ENCODE measurements at places on chromosomes 2 and 18.

- DNase-seq = no peak
Measured at GRCh38 chr18:22307528-22307927, 110.2 kb downstream of the CTAGE1 start.

- peak; percentile 81 for DNase-seq
Measured at GRCh38 chr2:153478289-153479261, at the start of gene RPRM. RPRM (minus strand) TSS chr2:153478762; CDS start chr2:153478565, 197 bp downstream.

- no peak for DNase-seq
Measured at GRCh38 chr2:167196461-167197252, 308.4 kb downstream of the XIRP2 start.

DNA sequence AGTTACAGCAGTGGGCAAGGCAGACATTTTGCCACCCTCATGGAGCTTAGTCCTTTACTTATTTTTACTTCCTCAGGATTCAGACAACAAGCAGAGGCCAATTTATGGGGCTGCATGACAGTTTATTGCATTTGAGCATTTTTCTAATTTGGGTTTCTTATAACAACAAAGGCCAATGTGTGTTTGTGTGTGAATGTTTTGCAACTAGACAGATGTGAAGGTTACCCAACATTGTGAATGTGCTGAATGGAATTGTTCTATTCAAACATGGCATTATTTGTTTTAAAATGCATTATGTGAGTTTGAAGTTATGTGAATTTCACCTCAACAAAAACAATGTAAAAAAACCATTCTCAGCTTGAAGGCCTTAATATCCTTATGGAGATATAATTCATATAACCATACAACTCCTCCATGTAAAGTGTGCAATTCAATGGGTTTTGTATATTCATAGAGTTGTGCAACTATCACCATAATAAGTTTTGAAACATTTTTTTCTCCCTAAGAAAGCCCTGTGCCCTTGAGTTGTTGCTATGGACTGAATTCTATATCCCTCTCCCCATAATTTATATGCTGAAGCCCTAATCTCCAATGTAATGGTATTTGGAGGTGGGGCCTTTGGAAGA is 57.3 kb downstream of the CCDC195 start:
- no peak for DNase-seq

DNA sequence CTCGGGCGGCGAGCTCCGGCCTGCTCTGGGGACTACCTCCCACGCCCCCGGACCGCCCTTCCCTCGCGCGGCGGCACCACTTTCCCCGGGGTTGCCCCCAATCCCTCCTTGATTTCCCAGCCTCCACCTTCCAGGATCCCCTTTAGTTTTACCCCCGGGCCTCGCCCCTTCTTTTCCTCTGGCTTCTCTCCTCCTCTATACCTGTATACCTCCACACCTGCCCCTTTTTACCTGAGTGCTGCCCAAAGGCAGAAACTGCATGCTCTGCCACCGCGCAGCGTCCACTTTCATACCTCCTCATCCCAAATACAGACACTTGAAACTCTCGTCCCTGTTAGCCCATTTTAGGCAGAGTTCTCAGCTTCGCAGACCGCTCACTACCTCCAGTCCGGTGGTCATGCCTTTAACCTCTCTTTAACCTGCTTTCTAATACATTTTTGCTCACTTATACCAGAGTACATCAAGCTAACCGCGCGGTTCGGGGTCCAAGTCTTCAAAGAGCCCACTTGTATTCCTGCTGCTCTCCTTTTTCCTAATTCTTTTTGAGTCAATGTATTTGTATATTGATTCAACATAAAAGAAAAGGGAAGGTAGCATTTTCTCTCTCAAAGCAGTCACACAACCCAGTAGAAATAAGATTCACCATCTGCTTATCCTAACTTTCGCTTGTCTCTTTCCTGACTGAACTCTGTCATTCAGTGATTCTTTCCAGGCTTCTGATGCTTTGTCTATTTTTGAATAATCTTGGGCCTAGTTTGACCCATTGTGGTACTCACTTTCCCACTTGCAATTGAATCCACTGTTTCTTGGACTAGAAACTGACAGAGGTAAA is 901 bp downstream of the SPOPL start:
- no peak for DNase-seq

DNA sequence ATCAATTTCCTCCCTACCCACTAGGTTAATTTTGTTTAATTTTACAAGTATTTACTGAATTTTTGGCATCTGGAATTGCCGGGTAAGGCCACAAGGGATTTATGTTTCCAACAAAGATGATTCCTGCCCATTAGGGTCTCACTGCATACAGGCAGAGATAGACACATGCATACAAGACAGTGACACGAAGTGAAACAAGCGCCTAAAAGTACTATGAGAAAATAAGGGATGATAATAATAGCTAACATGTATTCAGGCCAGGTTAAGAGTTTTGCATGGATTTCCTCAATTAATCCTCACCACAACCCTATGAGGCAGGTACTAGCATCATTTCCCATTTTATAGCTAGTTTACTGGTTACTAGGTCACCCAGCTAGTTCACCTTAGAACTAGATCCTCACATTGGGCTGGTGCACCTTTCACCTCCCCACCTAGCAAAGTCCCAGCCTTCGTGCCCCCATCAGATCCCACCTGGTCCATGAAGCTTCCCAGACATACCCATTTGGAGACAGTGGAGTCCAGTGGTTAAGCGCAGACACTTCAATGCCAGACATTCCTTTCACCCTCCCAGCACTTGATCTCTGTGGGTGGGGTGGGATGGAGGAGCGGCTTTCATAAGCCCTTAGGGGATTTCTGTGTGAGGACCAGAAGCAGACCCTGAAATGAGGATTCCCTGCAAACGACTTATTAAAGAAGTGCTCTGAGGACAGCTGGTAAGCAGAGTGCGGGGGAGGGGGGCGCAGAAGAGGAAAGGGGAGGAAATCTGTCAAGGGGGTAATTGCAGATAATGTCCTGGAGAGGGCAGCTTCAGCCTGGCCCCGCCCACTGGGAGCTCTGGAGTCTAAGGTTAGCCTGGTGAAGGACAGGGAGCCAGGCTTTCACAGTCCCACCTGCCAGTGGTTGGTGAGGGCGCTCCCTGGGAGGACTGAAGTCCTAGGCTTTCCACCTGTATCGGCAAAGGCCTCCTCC is 5.8 kb upstream of the DGUOK start:
- DNase-seq = peak; percentile 50

- no peak for DNase-seq
Measured at GRCh38 chr18:6959110-6959509, 158.5 kb downstream of the LAMA1 start.

DNA sequence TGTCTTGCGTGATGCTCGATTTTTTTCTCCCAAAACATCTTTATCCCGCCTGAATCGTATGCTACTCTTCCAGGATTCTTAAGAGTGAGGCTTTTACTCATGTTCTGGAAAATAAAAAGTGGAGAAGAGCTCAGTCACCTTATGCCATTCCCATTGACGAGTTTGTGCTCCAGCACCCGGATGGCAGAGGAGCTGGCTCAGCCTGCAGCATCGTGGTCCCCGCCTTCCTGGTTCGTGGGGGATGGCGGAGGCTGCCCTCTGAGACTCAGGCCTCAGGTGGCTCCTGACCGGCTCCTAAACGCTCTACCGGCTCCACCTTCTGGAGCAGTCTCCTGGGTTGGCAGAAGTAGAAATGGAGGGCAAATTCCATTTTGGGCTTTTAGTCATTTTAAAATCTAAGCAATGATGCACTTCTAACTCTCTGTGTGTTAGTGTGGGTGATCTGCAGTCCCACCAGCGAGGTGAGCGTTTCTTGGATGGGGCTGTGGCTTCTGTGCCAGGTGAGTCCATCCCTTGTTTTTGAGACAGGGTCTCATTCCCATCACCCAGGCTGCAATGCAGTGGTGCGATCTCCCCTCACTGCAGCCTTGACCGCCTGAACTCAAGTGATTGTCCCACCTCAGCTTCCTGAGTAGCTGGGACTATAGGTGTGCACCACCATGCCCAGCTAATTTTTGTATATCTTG is 27.8 kb downstream of the RTP5 start:
- DNase-seq = no peak

DNA sequence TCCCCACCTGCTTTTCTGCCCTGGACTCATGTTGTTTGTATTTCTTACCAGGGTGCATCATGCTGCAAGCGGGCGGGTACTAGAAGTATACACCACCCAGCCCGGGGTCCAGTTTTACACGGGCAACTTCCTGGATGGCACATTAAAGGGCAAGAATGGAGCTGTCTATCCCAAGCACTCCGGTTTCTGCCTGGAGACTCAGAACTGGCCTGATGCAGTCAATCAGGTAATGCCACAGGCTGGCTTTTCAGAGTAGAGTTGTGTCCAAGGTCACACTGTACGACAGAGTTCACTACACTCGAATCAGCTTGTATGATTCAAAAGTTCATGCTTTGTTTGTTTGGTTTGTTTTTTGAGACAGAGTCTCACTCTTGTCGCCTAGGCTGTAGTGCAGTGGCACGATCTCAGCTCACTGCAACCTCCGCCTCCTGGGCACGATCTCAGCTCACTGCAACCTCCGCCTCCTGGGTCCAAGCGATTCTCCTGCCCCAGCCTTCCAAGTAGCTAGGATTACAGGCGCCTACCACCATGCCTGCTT is 19.4 kb downstream of the SRSF7 start:
- DNase-seq = no peak

DNA sequence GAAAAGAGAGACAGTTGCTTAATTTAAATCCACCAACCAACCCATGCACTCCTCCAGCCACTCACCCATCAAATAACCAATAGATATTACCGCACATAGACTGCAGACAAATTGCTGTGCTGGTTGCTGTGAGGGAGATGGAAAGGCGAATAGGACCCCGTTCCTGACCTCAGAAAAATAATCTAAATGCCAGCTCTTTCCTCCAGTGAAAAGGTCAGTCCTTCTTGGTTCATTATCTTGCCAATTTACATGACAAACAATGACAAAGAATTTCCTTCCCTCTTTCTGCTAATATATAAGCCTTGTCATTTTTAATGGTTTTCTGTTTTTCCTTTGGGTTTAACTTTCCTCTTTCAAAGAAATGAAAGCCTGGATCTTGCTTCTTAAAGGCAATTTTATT is 61.6 kb downstream of the MEP1B start:
- no peak for DNase-seq

DNA sequence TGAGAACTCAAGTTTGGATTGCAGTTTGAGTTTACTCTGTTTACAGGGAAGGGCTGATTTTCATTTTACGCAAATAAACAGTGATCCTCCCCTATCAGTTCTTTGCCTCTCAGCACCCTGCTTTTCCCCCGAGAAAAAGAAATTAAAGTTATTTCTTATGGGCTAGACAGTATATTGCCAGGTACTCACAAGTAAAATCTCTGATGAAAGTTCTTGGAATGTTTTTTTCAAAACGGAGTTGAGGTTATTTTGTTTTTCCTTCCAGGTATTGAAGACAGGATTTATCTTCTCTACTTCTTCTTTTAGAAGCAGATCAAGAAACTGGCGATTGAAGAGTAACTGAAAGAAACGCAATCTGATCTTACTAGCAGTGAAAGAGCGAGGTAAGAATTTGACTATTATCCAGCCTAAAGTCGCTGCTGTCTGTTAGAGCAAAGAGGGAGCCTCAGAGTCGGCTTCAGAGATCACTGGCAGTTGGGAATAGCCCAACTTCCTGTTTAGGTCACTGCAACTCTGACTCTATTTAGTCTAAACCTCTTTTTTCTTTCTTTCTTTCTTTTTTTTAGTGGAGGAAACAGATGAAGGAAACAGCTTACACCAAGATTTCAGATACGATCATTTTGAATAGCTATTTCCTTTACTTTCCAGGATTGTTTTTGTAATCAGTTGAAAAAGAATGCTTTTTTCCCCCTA is at the start of gene TFPI:
Gene TFPI (minus strand): TSS at position 425 of the 693 bp plus-strand sequence. CDS start 50,667 bp downstream, outside the sequence.
- DNase-seq = no peak

DNA sequence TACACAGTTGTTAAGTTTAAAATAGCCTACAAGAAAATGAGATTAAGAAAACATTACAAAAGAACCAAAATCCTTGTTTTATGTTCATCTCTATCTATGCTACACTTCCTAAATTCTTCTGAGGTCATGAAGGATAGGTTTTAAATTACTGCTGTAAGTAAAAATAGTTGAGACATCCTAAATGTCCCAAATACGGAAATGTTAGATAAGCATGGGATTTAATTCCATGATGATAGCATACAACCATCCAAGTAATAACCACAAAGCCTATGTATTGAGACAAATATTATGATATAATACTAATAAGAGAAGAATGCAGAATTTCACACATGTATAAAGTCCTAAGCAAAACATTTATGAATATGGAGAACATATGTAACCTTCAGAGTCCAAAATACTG is 34.1 kb downstream of the PIEZO2 start:
- no peak for DNase-seq

DNA sequence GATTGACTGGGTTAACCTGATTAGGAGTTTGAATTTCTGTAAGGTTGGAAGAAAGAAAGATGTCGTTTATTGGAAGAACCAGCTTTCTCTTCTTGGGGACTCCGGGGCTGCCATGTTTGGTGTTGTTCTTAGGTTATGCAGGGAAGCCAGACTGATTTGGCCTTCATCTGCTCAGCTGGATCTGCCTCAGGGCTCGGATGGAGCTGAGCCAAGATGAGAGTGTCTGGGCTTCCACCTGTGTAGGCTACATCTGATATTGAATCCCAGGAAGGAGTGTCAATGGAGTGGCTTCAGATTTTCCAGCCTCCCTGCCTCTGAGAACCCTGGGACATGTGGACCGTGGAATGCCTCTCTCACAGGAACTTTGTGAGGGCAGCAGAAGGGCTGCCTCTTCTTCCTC is 126.1 kb downstream of the WDSUB1 start:
- DNase-seq = no peak

- no peak for DNase-seq
Measured at GRCh38 chr2:129710670-129711495, 268.6 kb upstream of the RAB6C start.

DNA sequence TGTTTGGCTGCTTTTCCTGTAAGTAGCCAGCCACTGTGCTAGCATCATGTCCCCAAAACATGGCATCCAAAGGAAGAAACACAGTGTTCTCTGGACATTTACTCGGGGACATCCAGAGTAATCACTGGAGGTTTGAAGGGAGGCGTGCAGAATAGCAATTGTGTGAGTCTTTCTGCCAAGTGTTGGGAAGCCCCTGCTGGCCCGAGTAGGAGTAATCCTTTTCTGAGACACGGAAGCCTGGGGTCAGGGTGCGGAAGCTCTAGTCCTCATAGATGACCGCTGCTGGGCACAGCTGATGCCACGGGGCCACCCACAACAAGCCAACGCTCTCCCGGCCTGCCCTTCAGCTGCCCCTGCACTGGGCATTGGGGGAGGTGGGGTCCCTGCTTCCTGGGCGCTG is 24.8 kb upstream of the HDAC4 start:
- no peak for DNase-seq

GRCh38 chr2:238942080-238942725 is 94.3 kb downstream of the TWIST2 start:
- no peak for DNase-seq

- peak; percentile 25 for DNase-seq
Measured at GRCh38 chr2:167862296-167862695, 385.1 kb downstream of the STK39 start.

DNA sequence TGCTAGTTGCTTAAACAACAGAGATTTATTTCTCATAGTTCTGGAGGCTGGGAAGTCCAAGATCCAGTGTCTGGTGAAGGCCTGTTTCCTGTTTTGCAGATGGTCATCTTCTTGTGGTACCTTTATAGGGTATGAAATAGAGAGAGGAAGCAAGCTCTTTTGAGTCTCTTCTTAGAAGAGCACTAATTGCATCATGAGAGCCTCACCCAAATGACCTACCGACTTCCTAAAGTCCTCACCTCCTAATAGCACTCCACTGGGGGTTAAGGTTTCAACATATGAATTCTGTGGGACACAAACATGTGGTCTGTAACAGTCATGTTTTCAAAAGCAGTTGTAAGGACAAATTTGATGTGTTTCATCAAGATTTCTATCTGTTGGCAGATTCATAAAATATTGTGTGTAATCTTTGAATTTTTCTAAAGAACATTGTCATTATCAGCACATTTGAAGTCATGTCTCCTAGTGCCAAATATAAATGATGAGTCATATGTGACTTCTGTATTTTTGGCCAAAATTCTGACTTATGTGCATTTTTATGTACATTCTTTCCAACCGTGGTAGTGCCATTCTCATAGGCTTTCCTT is 45.3 kb downstream of the CD28 start:
- DNase-seq = no peak

Data from NT2/D1 (cell line).